ENCODE measurements at places on chromosomes 1 and 21. TPM values are rescaled to one million over a fixed set of nuclear protein-coding genes. Genes with fewer than 3 reads are reported as not detected.

DNA sequence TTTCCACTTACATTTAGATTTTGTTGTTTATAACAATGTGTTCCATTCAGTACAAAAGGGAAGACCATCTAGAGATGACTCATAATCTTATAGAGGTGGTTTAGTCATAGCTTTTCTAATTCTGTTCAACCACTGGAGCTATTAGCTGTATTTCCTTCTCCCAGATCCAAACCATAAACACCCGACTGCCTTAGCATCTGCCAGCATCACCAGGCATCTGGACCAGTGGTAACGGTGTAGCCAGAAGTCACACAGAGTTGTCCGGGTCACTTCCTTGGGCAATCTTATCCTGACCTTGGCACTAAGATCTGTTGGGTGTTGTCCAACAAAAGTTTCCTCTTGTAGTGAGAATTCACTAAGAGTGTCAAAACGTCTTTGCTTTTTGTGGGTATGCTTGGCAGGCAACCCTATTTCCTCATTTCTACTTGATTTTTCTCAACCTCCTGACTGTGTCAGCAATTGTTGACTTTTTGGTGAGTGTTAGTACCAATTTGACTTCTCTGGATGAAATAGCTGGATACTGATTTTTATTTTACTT, 372.1 kb upstream of the B3GALT2 start:
- ATAC-seq = peak; percentile 85

DNA sequence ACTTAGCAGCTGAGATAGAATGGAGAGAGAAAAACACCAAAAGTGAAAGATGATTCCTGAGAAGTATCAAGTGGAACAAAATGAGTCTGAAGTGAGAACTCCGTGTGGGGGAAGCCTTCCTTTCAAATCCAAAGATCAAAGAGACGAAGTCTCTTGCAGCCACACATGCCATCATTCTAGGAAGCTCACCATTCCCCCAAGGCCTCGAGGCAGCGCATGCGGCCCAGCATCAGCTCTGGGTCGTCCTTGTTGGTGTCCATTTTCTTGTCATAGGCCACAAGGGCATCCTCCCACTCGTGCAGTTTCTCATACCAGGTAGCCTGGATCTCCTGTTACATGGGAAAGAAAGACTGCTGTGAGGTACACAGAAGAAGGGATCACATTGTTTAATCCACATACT, 32.2 kb upstream of the ANGPTL7 start:
- peak; percentile 83 for ATAC-seq

The MATN1 gene
- 0.26 TPM for total RNA-seq

The FABP3 gene
- total RNA-seq = not detected

The SLC41A1 gene
- 27.7 TPM for total RNA-seq

DNA sequence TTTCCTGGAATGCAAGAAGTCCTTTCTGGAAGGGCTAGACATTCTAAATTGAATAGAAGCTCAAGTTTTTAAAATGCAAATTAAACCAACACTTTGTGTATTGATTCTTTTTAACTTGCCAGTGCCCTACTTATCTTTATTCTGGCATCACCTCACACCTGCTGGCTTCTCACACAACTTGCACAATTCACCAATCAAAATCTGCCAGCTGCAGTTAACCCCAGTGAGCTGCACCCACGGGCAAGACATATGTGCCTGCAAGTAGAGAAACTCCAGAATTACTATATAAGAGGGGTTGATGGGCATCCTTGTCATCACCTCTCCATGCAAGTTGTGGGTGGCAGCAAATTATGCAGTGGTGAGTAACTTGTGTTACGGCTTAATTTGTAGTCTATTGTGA, 11.7 kb upstream of the PLPPR4 start:
- no peak for ATAC-seq

DNA sequence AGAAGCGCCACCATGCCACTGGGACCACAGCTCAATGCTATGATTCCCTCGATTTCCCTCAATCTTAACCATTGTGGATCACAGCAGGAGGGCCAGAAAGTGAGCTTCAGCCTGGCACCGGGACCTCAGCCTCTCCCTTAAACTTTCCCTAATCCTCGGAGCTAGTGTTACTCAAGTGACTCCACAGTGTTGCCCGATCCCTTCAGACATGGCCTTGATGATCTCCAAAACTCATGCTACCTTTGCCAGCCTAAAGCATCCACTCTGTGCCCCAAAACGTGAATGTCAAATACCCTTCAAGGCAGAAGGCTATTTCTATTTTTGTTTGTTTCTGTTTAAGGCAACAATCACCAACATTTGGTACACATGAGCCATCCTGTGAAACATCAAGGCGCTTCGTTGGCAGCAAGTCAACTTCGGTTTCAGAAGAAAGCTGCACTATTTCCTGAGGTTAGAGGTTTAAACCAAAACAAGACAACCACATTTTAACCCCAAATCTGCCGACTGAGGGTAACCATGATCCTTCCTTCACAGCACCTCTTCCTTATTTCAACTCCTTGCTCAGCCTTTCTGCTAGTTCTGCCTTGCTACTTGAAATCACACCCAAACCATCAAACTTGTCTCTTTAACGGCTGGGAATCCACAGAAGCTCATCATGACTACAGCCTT, 94.4 kb upstream of the KRTAP19-8 start:
- peak; percentile 77 for ATAC-seq

The KIAA1614 gene
- total RNA-seq = 0.19 TPM

The LCE3D gene
- total RNA-seq = not detected

- ATAC-seq = no peak
Observed at GRCh38 chr1:6097117-6097595, 51.5 kb downstream of the KCNAB2 start.

- ATAC-seq = peak; percentile 48
Observed at GRCh38 chr21:44487831-44488230, 32.5 kb downstream of the LRRC3 start.

DNA sequence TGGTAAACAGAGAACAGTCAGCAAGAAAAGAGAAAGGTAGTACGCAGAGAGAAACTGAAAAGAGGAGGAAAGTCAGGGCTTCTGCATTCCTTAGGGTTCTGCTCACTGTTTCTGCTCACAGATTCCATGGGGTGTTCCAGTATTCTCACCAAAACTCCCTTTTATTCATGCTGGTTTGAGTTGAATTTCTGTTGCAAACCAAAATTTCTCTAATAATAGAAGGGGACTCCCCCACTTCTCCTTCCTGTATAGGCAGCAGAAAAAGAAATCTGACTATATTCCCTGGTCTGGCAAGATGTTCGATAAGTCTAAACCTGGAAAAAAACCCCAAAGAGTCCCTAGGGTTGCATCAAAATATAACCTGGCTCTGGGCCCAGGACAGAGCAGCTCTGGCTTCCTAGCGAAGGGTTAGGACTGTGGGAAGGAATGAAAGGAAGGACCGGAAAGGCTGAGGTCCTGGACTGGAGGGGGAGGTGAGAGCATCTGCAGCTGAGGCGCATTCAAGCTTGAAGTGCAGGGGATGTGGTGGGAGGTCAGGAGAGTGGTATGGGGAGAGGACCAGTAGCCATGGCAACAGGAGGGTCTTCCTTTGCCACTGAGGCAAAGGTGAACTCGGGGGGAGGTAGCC, 18.8 kb upstream of the RGS16 start:
- peak; percentile 25 for ATAC-seq

The USP33 gene
- 43.1 TPM for total RNA-seq

The CDA gene
- total RNA-seq = not detected

DNA sequence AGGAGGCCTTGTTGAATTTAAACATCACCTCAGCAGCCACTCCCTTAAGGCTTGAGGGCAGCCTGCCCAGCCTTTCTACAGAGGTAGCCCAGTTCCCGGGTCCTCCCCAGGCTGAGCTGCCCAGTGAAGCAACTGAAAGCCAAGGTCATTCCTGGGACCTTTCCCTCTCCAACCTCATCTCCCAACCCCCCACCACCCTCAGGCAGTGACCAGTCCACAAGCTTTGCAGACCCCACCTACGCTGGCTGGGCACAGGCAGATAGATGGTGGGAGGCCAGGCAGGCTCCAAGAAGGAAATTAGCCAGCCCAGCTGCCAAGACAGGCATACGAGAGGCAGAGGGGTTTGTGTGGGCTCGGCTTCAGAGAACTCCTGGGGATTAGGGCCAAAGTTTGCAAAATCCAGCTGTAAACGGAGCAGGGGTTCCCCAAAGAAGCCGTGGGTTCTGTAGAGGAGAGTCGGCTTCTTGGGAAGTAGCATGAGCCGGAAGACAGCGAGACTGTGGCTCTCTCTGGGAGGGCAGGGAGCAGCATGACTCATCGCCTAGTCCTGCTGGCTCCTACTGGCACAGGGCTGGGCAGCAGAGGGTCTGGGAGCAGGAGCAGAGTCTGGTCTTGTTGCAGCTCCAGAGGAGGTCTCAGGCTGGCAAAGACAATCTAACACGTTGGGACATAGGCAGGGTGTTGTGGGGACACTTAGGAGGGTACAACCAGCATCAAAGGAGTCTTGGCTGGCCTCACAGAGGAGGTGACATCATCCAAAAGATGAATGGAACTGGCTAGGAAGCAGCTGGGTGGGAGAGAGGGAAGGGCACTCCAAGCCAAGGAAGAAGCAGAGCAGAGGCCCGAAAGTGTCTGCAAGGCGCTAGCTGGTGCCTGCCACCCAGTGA, 2.8 kb upstream of the ZC3H12A start:
- no peak for ATAC-seq

- ATAC-seq = no peak
Observed at GRCh38 chr1:155695072-155695471, 6.2 kb downstream of the DAP3 start.

The CELA2B gene
- total RNA-seq = not detected

The CHRM3 gene
- total RNA-seq = 0.26 TPM

DNA sequence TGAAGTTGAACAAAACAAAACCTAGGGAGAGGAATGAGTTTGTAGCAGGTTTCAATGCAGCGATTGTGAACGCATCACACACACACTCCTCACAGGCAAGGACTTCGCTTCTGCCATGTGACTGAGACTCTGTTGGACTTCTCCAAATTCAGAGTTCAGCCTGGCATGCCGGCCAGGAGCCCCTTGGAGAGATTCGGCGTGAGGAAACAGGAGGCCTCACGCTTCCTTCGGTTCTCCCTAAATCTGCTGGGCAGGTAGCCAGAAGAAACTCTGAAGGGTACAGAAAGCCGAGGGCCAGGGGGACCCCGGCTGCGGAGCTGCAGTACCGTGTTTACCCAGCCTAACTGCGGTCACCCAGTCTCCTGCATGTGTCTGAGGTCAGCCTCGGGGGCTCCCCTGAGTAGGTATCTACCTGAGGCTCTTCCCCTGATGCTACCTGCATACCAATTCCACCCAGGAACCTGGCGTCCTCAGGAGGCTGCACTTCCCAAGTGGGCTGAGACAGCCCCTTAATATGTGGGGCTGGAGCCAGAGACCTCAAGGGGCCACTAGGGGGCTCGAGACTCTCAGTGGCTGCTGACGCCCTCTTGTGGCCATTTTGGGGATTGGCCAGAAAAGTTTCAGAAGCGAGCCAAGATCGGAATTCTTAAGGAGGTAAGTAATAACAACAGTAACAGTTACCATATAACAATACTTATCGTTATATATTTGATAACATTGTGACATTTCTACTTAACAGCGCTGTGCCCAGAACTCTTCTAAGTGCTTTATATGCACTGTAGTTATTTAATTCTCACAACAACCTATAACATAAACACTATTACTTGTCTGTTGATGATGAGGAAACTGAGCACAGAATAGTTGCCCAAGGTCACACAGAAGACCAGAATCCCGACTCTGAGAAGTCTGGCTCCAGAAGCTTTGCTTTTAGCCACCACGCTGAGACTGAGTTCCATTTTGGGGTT, 2.7 kb upstream of the ANXA9 start:
- ATAC-seq = peak; percentile 44

The ST6GALNAC5 gene
- not detected for total RNA-seq

The HSPA13 gene
- total RNA-seq = 34.6 TPM

The BRDT gene
- total RNA-seq = not detected

The PTPN7 gene
- total RNA-seq = 281 TPM

The THRAP3 gene
- total RNA-seq = 152 TPM

DNA sequence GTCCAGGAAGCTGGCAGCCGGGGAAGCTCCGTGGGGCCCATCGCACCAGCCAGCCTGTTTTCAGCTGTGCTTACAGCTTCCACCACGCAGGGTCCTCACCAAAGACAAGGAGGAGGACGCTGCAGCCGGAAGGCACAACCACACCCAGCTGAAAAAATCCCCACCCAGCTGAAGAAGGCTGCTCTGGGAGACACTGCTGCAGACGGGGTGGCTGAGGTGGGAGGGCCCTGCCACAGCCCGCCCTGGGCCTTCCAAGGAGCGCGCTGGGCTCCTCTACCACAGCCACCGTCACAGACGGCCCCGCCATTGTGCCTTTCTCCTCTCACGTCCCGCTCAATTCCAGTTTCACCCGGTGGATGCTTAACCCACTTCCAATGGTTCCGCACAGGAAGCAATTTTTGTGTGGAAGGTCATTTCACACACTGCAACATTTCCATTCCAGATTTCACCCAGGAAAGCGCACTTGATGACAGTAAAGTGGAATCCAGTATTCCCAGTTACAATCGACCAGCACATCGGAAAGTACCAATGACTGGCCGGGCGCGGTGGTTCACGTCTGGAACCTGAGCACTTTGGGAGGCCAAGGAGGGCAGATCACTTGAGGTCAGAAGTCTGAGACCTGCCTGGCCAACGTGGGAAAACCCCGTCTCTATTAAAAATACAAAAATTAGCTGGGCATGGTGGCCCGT, 47.9 kb downstream of the NPHP4 start:
- ATAC-seq = no peak

The PRELP gene
- total RNA-seq = not detected

DNA sequence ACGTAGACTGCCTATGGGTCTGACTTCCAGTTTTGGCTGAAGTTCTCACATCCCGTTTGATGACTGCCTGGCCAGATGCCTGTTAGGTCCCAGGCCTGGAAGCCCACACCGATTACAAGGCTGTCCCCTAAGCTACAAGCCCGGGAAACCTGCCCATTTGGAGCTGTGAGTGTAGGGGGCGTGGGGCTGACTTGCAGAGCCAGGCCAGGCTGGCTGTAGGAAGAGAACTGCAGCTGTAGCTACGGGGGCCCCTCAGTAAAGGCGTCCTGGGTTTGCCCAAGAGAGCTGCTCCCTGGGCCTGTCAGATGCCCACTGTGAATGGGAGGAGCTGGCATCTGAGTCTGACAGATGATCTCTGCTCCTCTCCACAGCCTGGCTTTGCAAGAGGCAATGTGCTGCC, 199.7 kb downstream of the CAMTA1 start:
- ATAC-seq = no peak

- no peak for ATAC-seq
Observed at GRCh38 chr21:46179708-46180078, 4.6 kb downstream of the SPATC1L start.

DNA sequence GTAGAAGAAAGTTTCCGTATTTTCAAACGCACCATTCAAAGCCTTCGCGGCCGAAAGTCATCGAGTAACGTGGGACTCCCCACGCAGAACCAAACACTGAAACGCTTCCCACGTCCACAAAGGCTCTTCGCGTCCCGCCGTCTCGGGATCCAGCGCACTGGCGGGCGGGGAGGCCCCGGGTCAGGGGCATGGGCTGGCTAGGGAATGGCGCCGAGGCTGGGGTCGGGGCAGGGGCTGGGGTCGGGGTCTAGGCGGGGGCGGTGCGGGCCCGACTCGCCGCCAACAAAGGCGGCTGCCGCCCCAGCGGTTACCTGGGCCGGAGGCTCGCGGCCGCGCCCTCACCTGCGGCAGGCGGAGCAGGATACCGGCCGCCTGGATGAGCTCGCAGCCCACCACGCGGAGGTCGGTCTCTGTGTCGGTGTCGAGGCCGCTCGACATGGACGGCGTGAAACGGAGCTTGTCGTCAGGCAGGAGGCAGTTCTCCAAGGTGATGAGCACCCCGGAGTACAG, 403 bp downstream of the CCNL2 start:
- ATAC-seq = peak; percentile 1
